GM23248 (cell line): ENCODE measurements at places on chromosomes 6 and 20. TPM values are rescaled to one million over a fixed set of nuclear protein-coding genes. Genes with fewer than 3 reads are reported as not detected.

CLPSL2 gene
- polyA plus RNA-seq = not detected in 2 replicates

VSTM2L gene
- polyA plus RNA-seq = 4.1 and 5.1 TPM in 2 replicates

EPHA7 gene
- not detected in 2 replicates for polyA plus RNA-seq

BPIFB2 gene
- not detected in 2 replicates for polyA plus RNA-seq

RNGTT gene
- polyA plus RNA-seq = 9.2 and 10.9 TPM in 2 replicates

DEFB124 gene
- not detected in 2 replicates for polyA plus RNA-seq

C6orf141 gene
- polyA plus RNA-seq = not detected in 2 replicates

SLC32A1 gene
- not detected in 2 replicates for polyA plus RNA-seq
